NCI-H345 (cell line): ENCODE measurements at places on chromosomes 6 and 20.

GRCh38 chr6:14953836-14954235, 292.0 kb upstream of the JARID2 start:
- no peak for DNase-seq

DNA sequence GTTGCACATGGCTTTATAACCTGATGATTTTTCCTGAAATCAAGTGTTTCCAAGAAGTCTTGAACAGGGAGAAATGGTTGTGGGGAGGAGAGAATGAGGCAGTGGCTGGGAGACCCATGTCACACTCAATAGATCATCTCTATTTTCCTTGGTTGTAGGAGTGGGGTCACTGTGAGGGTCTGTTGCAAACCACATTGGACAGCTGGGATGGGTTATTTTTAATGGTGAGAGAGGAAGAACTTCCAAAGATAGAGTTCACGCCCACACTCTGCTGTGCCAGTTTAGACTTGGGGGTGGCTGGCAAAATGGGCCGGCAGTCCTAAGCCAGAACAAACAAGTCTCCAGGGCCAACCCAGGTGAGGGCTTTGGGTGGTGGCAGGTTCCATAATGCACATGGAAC, 276.4 kb upstream of the PRND start:
- no peak for DNase-seq

DNA sequence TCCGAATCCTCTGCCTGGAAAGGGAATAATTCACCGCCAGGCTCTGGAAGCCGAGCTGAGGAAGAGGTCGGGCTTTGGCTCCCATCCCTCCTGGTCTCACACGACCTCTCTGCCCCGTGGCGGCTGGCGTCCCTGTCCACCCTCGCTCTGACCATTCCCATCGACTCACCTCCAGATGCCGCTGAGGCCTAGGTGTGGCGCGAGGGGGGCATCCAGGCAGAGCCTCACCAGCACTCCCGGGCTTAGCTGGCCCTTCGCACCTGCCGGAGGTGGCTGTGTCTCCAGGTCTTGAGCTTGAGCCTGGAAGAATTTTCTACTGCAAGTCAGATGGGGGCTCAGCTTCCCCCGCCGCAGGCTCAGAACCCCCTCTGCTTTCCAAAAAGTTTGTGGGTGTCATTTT, 28.5 kb upstream of the SMOC2 start:
- DNase-seq: no peak

GRCh38 chr6:134575221-134575620, 257.3 kb upstream of the SGK1 start:
- DNase-seq: no peak

- DNase-seq: no peak
Measured at GRCh38 chr20:53975761-53976160, 94.6 kb downstream of the BCAS1 start.
